ENCODE measurements at places on chromosomes 16 and 17. TPM values are rescaled to one million over a fixed set of nuclear protein-coding genes. Genes with fewer than 3 reads are reported as not detected.

RUNDC3A gene
- 5.7 TPM for total RNA-seq

KRT12 gene
- 1.1 TPM for total RNA-seq

CLDN7 gene
- total RNA-seq, result 17.4 TPM

CLEC19A gene
- not detected for total RNA-seq

TAT gene
- total RNA-seq, result not detected

KARS1 gene
- 196 TPM for total RNA-seq

ADAM11 gene
- total RNA-seq, result not detected

FAM171A2 gene
- total RNA-seq, result 5.4 TPM

DNA sequence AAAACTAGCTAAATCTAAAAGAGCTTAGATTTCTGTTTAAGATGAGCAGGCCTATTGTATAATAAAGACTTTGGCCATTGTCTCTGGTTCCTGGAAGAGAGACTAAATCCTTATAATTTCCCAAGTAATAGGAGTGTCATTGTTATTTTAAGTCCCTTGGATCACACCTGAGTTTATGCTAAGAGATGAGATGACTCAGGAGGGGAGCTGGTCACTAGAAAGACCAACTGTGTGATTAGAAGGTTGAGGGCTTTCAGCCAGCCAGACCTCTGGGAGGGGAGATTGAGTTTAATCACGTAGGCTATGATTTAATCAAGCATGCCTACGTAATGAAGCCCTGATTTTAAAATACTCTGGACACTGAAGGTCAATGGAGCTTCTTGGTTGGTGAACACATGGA, 156.9 kb upstream of the C17orf78 start:
- no peak for DNase-seq

DNA sequence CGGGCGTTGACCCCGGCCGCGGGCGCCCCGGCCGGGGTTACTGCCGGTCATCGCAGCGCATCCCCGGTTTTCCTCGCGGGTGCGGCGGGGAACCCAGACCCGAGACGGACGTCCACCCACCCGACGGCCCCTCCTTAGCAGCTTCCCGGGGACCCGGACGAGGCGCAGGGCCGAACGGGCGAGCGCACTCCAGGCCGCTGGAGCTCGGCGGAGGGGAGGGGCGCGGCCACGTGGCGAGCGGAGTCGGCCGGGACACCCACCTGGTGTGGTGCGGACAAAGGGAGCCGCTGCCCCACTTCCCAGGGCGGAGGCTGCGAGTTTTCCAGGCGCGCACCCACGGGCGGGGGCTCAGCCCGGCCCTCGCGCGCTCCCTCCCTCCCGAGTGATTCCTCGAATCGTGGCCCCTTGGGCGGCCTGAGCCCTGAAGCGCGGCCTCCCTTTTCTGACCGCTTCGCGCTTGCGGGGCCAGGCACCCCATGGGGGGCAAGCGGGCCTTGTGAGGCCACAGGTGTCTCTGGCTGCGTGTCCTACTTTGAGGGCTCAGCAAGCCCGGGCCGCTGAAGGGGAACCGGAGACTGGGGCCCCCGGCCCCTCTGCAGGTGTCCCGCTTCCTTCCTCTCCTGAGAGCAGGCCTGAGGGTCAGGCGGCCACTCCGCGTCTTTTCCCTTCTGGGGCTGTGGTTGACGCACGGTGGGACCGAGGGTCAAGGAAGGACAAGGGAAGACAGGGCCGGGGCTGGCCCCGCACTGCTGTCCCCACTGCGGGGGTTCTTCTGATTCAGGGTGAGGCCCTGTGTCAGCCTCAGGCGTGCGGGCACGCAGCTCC, 1.1 kb upstream of the FASN start:
- DNase-seq, result no peak

DNA sequence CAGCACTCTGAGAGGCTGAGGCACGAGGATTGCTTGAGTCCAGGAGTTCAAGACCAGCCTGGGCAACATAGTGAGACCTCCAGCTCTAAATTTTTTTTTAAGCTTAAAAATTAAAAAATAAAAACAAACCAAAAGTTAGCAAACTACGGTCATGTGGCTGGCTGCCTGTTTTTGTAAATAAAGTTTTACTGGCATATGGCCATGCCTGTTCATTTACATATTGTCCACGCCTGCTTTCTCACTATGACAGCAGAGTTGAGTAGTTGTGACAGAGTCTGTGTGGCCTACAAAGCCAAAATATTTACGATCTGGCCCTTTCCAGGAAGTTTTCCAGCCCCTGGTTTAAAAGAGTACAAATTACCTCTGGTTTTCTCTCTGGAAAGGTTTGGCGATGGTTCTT, 3.3 kb downstream of the SLX4 start:
- no peak for DNase-seq

DNA sequence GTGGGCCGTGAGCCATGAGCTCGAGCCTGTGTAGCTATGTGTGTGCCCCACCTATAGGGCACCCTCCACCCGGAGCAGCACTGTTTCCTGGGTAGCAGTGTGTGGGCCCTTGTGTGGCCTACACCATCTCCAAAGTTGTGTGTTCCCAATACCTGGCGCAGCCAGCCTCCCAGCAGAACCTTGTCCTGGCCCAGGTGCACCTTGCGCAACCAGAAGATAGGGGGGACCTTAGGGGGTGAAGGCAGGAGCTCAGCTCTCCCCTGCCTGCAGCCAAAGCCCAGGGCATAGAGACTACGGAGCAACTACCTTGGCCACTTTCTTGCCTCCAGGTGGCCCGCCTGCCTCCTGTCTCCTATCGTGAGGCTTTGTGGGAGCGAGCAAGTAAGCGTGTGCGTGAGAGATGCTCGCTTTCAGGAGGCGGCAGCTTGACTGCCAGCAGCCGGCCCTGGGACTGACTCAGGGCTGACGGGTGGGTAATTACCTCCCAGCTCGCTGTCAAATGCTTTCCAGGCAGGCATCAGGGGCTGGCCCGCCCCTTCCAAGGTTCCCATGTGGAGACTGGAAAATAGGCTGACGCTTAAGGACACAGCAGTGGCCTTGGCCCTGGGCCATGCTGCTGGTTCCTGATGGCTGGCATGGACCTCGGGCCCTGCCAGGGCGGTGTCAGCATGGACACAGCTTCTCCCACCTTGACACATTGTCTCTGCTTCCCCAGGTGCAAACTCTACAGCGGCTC, 19.0 kb downstream of the TRAF7 start:
- DNase-seq, result no peak

GRCh38 chr17:56175299-56175955, 22.2 kb downstream of the ANKFN1 start:
- DNase-seq, result peak; percentile 19

DNA sequence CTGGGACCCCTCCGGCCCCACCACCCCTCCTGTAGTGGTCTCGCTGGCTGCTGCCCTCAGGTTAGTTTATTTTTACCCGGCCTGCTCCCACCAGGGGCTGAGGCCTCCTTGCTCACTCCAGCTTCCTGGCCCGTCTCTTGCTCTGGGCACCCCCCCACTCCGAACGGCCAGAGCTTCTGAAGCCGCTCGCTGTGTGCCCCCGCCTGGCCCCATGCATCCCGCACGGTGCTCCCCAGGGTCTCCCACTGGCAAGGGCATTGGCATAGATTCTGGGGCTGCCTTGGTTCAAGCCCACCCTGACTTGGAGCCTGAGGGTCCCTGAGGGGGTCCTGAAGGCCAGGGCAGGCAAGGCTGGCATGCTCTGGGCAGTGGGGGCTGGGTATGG, 186.4 kb downstream of the SEC14L1 start:
- peak; percentile 17 for DNase-seq

DNA sequence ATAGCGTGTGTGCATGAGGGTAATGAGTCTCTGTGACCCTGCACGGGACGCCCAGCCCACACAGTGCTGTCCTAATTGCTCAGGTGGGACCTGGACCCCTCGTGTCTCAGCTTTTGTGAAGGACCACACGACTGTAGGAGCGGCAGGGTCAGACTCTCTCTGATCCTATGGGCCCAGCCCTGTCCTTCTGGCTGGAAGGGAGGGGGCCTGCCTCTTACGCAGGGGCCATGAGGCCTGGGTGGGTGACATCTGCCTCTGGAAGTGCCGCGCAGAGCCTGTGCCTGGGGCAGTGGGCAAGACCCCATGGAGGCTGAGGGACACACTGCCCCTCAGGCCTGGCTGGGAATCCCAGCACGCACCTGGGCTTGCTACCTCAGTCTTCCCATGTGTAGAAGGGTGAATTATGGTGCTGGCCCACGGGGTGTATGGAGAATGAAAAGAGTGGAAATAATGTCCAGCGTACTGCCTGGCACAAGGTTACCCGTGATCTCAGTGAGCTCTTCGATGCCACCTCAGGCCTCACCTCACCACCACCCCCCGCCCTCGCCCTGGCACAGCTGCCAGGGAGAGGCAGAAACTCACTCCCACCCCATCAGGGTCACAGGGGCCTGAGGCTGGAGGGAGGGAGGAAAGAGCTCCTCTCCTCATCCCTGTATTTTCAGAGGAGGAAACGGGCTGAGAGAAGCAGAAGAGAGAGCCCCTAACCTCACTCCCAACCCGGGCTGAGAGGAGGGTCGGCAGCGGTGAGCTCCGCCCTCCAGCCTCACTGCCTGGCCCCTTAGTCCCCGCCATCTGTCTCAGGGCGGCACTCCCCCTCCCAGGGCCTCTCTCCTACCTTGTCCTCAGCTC, 27.1 kb upstream of the DBNDD1 start:
- DNase-seq, result no peak

DNA sequence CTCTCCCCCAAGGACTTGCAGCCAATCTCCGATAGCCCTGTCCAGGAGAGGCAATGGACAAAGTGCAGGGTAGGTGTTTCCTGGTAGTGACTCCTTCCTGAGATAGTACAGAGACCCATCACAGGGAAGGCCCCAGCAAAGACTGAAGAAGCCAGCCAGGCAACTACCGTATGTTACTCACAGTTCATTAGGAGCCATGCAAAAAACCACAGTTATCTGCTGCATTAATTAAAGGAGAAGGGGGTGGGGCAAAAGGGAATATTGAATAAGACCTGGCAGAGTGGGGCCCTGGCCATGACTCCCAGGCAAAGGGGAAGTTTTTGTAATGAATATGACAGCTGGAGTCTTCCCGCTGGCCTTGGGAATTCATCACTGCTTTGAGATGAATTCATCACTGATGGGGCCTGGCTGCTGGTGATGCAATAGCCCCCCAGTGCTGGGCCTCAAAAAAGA, 2.5 kb upstream of the SLC13A2 start:
- no peak for DNase-seq

GRCh38 chr16:69003500-69003899, 102.0 kb upstream of the HAS3 start:
- DNase-seq, result no peak
